ENCODE measurements at places on chromosomes 1 and 21.
A peak's percentile ranks its signal among the peaks of the same experiment; 100 is the strongest.

GRCh38 chr1:98675282-98675681 lies 13.8 kb downstream of the SNX7 start:
- no peak for DNase-seq

- DNase-seq: no peak
These were observed 80.6 kb downstream of the PAPPA2 start for GRCh38 chr1:176543360-176544129.

- DNase-seq: peak; percentile 65
These were observed 3.6 kb upstream of the PPP2R5A start for GRCh38 chr1:212281590-212281989.

DNA sequence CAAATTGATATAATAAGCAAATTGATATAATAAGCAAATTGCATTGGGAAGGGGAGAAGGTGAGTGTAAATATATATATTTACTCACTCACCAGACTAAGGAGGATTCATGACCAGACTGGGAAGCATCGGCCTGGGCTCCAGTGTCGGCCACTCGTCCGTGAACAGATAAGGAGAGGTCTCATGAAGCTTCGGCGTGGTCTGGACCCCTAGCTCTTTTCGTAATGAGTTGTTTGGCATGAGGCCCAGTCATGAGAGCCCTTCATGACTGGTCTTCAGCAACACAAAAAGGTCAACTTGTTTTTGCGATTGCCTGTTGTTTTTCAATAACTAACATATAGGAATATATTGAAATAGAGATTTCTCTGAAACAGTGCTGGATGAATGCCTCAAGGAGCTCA lies 222.9 kb upstream of the KCNK2 start:
- no peak for DNase-seq

DNA sequence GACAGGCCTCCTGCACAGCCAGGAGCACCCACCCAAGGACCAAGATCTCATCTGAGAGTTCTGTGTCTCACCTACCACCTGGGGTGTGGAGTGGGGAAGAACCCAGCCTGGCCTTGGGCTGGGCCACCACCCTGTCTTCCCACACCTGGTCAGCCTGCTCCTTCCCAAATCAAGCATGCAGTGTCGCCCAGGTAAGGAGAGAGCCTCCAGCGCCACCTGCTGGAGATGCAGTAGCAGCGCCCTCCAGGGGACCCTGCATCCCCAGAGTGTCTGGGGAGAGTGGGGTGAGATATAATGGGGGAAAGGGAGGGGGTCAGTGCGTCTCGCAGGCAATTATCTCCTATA lies 32.3 kb downstream of the KIAA2013 start:
- DNase-seq: no peak

- DNase-seq: no peak
These were observed 46.1 kb upstream of the KAZN start for GRCh38 chr1:14552246-14552965.

- peak; percentile 91 for DNase-seq
These were observed 40.9 kb upstream of the PPIAL4F start for GRCh38 chr1:144551543-144552424.
